ENCODE measurements at places on chromosomes 11 and 22. TPM values are rescaled to one million over a fixed set of nuclear protein-coding genes. Genes with fewer than 3 reads are reported as not detected.

The HSPB2 gene
- not detected for total RNA-seq

The KCNA4 gene
- not detected for total RNA-seq

The C22orf23 gene
- not detected for total RNA-seq

The RIMBP3C gene
- 1.1 TPM for total RNA-seq

The CCDC83 gene
- total RNA-seq = not detected

The GTSE1 gene
- 64.7 TPM for total RNA-seq

The MTCH2 gene
- total RNA-seq = 75.9 TPM

The MOV10L1 gene
- total RNA-seq = not detected

The MS4A6E gene
- not detected for total RNA-seq

The KLHDC7B gene
- total RNA-seq = 6.4 TPM

The BLID gene
- total RNA-seq = not detected

The SEC14L6 gene
- not detected for total RNA-seq

The SAA2 gene
- not detected for total RNA-seq

The ALDH3B1 gene
- total RNA-seq = not detected

The OR2AT4 gene
- not detected for total RNA-seq

The SLC22A25 gene
- not detected for total RNA-seq

The PDGFB gene
- total RNA-seq = 1.4 TPM

The RASD2 gene
- not detected for total RNA-seq

The SYCE3 gene
- not detected for total RNA-seq

The SCGB1A1 gene
- total RNA-seq = not detected
